ENCODE measurements at places on chromosomes 3 and 15. TPM values are rescaled to one million over a fixed set of nuclear protein-coding genes. Genes with fewer than 3 reads are reported as not detected.

GRCh38 chr3:105584003-105584790, 217.5 kb downstream of the ALCAM start:
- no peak overlapping the region for H3K4me3 ChIP-seq
- no peak for DNase-seq
- no peaks in the 10 kb centered on the region for H3K4me1 ChIP-seq
- no peak overlapping the region for H3K27ac ChIP-seq
- no peaks in the 10 kb centered on the region for H3K36me3 ChIP-seq

DNA sequence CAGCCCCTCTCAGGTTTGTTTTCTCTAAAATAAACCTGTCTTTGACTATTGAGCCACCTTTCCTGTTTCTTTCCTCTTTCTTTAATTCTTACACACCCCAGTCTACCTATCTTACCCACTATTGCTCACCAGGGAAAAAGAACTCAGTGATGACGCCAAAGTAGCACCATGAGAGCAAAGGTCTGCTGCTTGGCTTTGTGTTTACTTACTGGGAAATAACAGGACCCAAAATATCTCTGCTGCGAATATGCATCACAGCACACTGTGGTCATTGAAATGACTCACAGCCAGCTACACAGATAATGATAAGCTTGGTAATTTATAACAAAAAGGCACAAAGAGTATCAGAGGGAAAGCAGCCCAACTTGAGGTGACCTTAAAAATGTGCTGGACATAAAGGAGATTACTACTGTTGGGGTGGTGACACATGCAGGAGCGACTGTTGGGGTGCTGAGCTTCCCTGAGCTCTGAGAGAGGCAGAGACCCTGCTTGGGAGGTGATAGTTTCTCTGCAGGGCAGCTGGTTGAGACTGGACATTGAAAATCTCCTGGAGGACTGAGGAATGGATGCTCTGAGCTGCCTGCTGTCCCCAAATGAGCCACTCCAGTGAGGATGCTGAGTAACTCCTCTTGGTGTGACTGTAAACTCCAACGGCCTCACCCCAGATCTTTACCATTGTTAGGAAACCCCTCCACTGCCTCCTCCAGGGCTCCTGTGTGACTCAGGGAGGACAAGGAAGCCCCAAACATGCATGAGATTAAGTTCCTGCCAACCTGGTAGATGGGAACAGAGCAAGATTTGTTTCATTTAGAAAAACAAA, 14.5 kb downstream of the EFCAB12 start:
- peak overlapping the region; percentile 56 for H3K27ac ChIP-seq
- no peaks in the 10 kb centered on the region for H3K27me3 ChIP-seq
- no peak overlapping the region for H3K4me3 ChIP-seq
- H3K4me1 ChIP-seq = peaks cover 10% of the 10 kb centered on the region

DNA sequence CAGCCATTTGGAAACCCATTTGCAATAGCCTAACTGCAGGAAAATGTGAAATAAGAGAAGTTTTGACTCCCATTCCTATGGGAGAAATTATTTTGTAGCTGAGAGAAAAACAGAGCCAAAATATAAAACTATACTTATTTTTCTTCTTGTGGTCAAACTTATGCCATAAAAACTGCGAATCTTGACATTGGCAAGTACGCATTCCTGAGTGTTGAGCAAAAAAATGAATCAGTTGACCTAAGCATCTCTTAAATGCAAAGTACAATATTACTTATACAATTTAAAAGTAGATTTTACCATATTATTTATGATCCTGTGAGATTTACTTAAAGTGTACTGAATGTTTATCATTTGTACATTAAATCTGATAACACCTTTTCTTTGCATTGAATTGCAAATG, 50.1 kb upstream of the CMC1 start:
- H3K4me1 ChIP-seq = no peaks in the 10 kb centered on the region
- H3K27me3 ChIP-seq = no peaks in the 10 kb centered on the region
- no peaks in the 10 kb centered on the region for H3K36me3 ChIP-seq
- H3K4me3 ChIP-seq = no peak overlapping the region
- H3K27ac ChIP-seq = no peak overlapping the region
- no peak for DNase-seq

DNA sequence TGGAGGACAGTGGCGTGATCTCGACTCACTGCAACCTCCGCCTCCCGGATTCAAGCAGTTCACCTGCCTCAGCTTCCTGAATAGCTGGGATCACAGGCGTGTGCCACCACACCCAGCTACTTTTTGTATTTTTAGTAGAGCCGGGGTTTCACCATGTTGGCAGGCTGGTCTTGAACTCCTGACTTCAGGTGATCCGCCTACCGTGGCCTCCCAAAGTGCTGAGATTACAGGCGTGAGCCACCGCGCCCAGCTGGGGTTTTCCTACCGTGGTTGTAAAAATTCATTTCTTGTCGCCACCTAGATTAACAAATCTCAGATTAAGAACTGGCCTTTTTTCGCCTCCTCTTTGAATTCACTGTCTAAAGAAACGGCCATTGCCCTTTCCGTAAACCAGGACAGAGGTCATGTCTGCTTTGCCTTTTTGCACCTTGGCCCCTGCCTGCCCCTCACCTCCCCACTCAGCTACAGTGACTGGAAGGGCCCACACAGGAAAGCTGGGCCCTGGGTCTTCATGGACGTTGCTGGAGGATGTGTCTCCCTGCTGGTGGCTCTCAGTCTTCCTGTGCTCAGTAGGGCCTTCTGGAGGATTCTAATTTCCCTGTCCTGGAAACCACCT, 17.2 kb downstream of the ZNF710 start:
- H3K36me3 ChIP-seq = no peaks in the 10 kb centered on the region
- H3K4me1 ChIP-seq = no peaks in the 10 kb centered on the region
- H3K27ac ChIP-seq = peak overlapping the region; percentile 32
- DNase-seq = peak; percentile 9

DNA sequence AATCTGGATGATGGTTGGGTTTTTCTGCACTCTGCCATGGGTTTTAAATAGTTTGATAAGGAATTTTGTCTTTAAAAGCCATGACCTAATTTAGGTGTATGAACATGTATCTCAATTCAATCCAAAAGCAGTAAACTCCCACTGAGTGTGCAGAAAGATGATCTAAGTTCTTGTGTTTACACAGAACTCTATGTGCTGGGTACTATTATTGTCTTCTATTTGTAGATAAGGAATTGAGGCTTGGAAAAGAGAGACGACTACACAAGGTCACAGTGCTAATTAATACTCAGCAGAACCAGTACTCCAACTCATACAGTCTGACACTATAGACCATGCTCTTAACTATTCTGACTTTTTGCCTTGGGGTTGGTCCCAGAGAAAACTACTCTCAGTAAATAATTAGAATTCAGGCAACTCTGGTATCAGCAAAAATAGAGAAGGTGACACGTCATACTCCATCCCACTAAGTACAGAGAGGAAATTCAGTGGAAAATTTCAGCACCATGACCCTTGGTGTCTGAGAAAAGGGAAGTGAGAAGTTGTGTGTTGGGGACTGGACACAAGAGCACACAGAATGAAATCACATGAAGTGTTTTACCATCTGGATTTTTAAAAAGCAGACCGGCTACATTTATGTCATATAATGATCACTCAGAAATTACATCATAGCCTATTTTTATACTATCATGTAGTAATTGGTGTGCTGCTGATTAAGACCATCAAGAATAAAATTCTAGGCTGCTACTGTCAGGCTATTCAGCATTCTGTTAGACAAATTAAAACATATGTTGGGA, 18.3 kb upstream of the MYH15 start:
- no peak overlapping the region for H3K27ac ChIP-seq
- H3K36me3 ChIP-seq = no peaks in the 10 kb centered on the region
- DNase-seq = no peak
- no peaks in the 10 kb centered on the region for H3K4me1 ChIP-seq

DNA sequence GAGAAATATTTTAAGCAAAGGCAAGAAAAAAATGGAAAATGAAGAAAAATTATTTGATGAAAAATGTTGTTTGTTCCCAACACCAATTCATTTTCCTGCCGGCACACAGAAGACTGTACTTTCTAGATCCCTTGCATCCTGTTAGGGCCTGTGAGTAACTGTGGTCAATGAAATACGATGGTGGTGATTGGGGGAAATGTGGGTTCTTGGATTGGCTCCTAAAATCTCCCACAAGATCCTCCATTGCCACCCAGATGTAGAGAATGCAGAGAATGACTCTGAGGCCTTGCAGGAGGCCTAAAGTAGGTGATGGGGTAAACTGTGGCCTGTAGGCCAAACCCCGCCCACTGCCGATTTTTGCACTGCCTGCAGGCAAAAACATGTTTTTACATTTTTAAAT, 46.3 kb upstream of the C3orf70 start:
- peaks cover 4% of the 10 kb centered on the region for H3K36me3 ChIP-seq
- no peak overlapping the region for H3K27ac ChIP-seq
- no peak overlapping the region for H3K4me3 ChIP-seq
- DNase-seq = no peak
- H3K27me3 ChIP-seq = no peaks in the 10 kb centered on the region

DNA sequence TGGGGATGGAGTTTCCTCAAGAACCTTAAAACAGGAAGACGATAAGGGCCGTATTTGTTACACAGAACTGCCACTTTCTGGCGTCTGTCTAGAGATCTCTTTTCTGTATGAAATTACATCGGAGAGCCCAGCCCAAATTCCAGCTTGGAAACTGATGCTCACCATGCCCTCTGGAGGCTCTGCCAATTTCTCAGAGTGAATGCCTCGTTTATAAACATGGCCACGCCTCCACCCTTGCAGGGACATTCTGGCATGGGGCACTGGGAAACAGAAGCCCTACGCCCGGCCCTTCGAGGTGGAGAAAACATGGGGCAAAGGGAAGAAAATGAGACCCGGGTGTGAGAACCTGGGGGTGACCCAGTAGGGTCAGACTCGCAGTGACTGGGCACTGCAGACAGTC, 53.4 kb upstream of the SEC13 start:
- no peaks in the 10 kb centered on the region for H3K4me1 ChIP-seq
- no peaks in the 10 kb centered on the region for H3K36me3 ChIP-seq
- H3K27me3 ChIP-seq = no peaks in the 10 kb centered on the region
- H3K4me3 ChIP-seq = no peak overlapping the region
- no peak for DNase-seq
- H3K27ac ChIP-seq = no peak overlapping the region

- no peak overlapping the region for H3K27ac ChIP-seq
- no peaks in the 10 kb centered on the region for H3K27me3 ChIP-seq
- H3K36me3 ChIP-seq = no peaks in the 10 kb centered on the region
- DNase-seq = no peak
These were observed 464.1 kb upstream of the ARHGEF26 start for GRCh38 chr3:153657046-153657445.

SNTN gene
- total RNA-seq = not detected

ATP8B4 gene
- total RNA-seq = 12.5 TPM

Measured in kidney (tissue), 22 donors.